Left forelimb (tissue), 1 donor: ENCODE measurements at places on chromosomes 2 and 18.

GRCh38 chr2:140734992-140735391 lies 1395.8 kb downstream of the LRP1B start:
- no peak for DNase-seq

DNA sequence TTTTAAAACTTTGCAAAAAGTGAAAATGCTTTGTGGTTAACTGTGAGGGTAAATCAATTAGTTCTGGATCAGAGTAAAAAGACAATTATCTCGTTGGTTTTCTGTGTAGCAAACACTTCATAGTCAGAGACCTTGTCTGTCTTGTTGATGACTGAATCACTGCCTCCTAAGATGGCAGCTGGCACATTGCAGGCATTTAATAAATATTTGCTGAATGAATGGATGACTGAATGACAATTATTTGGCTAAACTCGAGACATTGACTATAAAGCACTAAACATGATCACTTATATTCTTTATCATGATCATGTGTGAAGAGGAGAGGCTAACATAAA lies 96.2 kb downstream of the MAIP1 start:
- DNase-seq, result no peak

- DNase-seq, result no peak
These were observed 594 bp downstream of the FAM161A start for GRCh38 chr2:61853086-61853846.

DNA sequence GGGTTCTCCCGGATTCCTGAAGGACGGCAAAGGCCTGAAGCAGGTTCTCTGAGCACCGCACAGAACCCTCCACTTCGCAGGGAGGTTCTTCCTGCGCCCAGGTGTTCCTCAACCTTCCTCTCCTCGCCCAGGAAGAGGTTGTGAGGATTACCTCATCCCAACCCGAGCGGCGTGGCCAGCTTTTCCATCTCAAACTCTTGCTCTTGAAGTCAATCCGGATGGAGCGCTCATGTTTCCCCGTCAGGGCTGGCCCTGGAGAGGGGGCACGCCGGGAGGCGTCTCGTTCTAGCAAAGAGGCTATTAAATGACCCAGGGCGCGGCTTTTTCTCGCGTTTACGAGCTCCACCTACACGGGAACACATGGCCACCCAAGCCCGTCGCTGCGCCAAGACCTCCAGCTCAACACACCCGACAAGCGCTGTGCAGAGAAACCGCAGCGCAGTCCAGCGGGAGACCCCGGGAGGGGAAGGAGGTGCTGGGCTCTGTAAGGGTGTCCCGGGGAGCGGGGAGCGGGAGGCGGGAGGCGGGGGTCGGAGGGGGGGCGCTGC lies 540 bp upstream of the RAB10 start:
- DNase-seq, result no peak

DNA sequence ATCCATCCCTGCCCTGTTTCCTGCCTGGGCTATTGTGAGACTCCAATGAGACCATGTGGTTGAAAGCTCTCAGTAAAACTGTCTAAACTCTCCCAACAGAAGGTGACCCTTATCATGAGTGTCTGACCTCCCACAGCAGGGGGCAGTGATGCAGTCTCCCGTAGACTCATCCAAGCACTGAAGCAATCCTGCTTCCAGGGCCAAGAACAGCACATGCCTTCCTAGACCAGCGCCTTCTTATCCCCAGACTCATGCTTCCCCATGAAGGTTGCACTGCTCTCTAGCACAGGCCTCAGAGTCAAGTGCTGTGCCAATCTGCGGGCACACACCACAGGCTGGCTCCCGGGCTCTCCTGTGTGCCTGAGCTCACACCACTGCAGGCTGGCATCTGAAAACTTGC lies 112.3 kb downstream of the TNS1 start:
- no peak for DNase-seq

- no peak for DNase-seq
These were observed 89.0 kb downstream of the NBAS start for GRCh38 chr2:15472133-15472532.

DNA sequence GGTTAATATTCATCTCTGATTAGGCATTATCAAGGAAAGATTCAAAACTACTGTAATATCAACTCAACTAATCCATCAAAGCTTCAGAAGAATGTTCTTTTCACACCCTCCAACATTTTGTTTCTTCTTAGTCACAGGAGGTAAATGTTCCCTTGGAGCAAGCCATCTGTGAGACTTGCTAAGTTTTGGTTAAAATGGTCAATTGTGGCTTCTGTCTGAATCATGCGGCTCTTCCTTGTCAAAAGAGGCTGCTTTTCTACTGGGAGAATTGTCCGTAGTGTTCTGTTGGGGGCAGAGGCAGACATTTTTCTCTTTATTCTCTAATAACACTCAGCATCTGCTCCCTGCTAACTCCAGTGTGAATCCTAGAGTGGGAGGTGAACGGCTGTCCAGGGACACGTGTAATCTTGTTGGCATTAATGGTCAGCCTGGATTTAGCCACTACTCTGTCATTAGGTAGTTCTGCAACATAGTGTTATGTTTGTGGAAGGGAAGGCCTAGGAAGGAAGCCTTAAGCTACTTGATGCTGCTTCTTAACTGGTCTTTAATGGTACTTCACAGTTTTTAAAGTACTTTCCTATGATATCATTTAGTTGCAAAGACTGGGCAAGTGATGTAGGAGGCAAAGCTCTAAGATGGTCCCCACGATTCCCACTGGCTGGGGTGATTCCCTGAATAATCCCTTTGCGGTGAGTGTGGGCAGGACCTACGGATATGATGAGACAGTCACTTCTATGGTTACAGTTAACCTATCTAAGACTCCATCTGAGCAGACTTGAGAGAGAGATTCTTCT lies 22.6 kb upstream of the FAP start:
- no peak for DNase-seq

- DNase-seq, result no peak
These were observed 112.8 kb upstream of the TMEFF2 start for GRCh38 chr2:192307530-192307929.

DNA sequence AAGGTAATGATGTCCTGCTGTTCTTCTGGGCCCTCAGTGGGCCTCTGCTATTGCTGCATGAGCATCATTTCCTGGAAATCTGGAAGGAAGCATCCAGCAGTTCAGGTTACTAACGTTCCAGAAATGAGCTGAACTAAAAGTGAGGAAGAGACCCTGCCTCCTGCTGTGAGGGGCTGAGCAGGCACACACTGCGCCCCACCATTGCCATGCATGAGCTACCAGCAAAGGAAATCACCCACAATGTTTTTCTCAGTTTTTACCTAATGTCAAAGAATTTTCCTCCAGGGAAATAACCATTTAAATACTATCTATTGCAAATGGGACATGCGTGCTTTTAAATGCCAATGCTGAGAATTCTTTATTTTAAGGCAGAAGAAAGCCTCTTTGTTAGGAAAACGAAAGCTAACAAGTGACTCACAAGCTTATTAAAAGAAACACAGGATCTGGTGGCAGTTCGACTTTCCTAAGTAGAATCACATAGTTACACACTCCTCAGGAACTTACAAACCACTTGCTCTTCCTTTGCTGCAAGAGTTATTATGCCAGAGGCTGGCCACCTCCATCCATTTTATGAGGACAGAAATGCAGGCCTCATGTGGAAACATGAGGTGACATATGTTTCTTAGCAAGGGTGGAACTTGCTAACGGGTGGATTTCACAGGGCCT lies 152.6 kb upstream of the TTC39C start:
- DNase-seq, result no peak

DNA sequence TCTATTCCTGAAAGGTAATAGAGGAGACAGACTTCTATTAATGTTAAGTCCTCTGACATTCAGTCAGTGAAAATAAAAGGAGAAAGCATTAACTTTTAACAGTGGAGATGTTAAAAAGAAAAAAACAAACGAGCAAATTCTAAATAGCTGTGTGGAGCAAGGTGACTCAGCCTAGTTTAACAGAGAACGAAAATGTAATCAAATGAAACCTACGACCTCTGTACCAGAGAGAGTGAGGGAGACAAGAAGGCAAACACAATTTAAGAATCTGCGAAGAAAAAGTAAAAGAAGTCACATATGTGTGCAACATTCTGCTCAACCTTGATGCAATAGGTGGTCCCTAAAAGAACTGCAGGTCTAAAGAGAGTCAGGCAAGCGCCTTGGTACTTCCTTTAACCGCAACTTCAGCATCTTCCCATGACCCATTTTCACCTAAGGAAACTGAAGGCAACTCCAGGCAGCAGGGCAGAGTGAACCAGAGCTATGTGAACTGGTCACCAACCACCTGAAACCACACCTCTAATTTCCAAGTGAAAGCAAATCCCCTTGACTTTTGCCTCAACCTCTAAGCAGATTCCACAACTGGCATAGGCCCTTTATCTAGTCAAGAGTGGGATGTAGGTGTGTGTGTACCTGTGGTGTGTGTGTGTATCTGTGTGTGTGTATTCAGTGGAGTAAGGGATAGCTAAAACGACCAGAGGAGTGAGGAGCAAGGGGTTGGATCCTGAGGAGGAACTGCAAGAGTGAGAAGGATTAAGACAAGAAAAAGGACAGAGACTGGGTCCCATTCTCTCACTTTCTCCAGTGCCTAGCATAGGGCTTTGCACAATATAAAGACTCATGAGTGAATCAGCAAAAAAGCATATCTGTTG lies 43.0 kb downstream of the FIGN start:
- DNase-seq, result no peak

- no peak for DNase-seq
These were observed 72.3 kb downstream of the SPATS2L start for GRCh38 chr2:200378652-200379290.

DNA sequence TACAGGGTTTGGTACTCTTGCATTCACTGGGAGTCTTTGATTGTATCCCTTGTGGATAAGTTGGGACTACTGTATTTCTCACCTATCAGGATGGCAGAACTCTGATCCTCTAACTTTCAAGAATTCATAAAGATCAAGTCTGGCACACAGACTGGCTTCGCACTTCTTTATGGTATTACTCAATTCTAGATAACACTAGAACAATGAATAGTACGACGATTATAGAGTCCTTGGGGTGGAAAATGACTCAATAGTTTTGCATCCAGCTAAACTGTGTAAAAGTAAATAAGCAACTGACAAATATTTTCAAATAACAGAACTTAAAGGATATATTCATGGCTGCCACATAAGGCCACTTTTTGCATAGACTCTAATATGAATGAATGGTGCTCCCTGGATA lies 103.4 kb upstream of the MEX3C start:
- no peak for DNase-seq

- DNase-seq, result no peak
These were observed 410.8 kb upstream of the POU3F3 start for GRCh38 chr2:104443145-104443544.

DNA sequence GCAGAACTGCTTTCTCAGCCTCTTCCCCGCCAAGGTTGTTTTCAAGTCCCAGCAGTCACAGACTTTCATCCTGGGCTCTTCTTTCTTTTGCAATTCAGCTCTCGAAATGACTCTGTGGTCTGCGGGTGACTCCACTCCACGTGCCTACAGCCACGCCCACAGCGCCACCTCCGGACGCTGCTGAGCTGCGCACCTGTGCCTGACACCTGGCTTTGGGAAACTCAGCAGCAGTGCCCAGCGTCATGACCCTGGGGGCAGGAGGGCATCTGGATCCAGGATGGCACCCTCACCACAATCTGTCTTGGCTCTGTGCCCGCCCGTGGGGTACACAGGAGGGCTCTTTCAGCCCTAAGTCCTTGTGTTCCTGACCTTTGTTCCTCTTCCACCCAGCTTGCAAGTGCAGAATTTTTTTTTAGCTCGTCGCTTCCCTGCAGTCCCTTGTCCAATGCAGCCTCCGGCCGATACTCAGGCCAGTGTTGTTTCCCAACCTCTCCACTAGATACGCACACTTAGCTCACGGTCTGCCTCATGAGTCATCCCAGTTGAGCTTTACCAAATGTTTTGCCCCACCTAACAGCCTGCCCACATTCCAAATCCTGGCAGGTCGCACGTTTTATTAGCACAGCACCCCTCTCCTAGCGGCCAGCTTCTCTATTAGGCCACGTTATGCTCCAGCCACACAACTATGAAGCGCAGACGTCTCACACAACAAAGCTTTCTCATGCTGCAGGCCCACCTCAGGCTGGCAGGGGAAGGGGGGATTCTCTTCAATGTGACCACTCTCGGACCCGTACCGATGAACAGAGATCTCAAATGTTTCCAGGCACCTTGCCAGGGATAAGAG lies 6.5 kb upstream of the CAPN10 start:
- DNase-seq, result no peak

DNA sequence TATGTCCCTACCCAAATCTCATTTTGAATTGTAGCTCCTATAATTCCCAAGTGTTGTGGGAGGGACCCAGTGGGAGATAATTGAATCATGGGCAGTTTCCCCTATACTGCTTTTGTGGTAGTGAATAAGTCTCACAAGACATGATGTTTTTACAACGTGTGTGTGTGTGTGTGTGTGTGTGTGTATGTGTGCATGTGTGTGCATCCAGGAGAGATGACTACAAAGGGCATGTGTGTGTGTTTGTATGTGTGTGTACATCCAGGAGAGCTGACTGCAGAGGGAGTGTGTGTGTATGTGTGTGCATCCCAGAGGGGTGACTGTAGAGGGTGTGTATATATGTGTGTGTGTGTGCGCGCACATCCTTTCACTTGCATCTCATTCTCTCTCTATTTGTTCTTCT lies 86.7 kb downstream of the KCNS3 start:
- DNase-seq, result no peak
